GM23338 (cell line): ENCODE measurements at places on chromosomes 5 and 9. TPM values are rescaled to one million over a fixed set of nuclear protein-coding genes. Genes with fewer than 3 reads are reported as not detected.

- no peaks in the 10 kb centered on the region for H3K36me3 ChIP-seq
- H3K4me3 ChIP-seq: no peak overlapping the region
- peaks cover 6% of the 10 kb centered on the region; the same call in 1 of the 2 replicates for H3K4me1 ChIP-seq
- no peaks in the 10 kb centered on the region for H3K27me3 ChIP-seq
- H3K27ac ChIP-seq: no peak overlapping the region
- no peak for DNase-seq
These were observed 347.8 kb downstream of the EFNA5 start for GRCh38 chr5:107322936-107323335.

DNA sequence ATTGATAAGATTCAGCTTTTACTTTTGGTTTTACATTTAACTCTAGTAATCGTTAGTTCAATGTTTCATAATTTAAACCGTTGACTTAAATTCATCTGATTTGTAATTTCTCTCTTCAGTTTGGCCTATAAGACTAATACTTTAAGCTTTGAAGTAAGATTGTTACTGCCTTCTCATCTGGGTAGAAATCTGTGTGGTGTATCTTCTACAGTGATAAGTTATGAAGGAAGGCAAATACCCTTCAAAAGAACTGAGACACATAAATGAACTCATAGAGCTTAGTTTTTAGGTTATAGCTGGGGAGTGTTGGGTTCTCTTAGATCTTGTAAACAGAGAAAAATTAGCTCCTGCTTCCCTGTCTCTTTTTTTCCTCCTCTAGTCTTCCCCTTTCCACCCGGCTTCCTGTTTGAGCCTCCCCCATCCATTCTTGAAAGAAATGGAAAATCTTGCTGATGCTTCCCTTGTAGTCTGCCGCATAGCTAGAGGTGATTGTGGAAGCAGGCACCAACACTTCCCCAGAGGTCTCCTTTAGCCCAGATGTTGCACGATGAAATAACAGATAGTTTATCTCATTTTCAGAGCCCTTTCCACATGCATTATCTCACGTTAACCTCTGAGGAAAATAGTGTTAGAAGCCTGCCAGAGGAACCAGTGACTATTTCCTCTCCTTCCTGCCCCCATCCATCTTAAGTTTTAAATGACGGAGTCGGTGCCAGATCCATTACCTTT, 2.0 kb upstream of the F2RL2 start:
- no peaks in the 10 kb centered on the region for H3K27me3 ChIP-seq
- DNase-seq: no peak
- H3K4me1 ChIP-seq: peaks cover 21% of the 10 kb centered on the region; the same call in 1 of the 2 replicates
- H3K4me3 ChIP-seq: no peak overlapping the region
- no peaks in the 10 kb centered on the region for H3K36me3 ChIP-seq
- no peak overlapping the region for H3K27ac ChIP-seq

- no peaks in the 10 kb centered on the region for H3K36me3 ChIP-seq
- no peak overlapping the region for H3K4me3 ChIP-seq
- no peaks in the 10 kb centered on the region for H3K27me3 ChIP-seq
- DNase-seq: peak; percentile 1
These were observed 518.1 kb downstream of the CSNK1G3 start for GRCh38 chr5:124030043-124030491.

DNA sequence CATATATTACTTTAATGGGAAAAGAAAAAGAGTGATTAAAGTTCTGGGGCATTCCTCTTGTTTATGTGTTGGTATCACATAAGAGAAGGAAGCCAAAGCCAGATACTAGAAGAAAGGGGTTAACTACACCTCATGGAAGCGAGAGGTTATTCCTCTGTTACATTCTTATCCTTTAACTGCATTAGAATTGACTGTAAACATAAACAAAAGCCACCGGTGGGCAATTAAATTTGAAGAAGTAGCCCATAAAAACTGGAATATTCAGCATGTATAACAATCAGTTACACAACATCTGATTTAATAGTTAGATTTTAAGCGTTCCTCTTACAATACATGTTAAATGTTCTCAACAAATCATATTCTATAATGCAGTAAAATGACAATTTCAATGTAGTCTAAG, 18.8 kb downstream of the POU5F2 start:
- peaks cover 26% of the 10 kb centered on the region for H3K4me1 ChIP-seq
- DNase-seq: no peak
- H3K36me3 ChIP-seq: no peaks in the 10 kb centered on the region
- H3K27me3 ChIP-seq: no peaks in the 10 kb centered on the region
- H3K27ac ChIP-seq: no peak overlapping the region

DNA sequence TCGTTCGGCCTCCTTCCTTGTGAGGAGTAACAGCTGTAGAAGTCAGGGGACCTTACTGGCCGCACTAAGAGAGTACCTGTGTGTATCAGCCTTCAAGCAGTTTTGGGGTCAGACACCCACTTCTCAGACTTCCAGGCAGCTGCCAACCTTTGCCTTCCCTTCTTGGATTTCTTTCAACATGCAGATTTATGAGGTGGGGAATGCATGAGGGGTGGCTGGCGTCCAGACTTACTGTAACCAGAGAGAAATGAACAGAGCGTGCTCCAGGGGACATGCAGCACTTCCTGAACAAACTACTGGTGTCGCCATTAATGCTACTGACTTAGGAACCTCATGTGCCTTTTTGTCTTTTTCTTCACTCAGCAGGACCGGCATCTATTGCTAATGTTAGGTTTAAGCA, 46.7 kb downstream of the INSYN2B start:
- H3K36me3 ChIP-seq: no peaks in the 10 kb centered on the region
- no peak overlapping the region for H3K27ac ChIP-seq
- no peak for DNase-seq

DNA sequence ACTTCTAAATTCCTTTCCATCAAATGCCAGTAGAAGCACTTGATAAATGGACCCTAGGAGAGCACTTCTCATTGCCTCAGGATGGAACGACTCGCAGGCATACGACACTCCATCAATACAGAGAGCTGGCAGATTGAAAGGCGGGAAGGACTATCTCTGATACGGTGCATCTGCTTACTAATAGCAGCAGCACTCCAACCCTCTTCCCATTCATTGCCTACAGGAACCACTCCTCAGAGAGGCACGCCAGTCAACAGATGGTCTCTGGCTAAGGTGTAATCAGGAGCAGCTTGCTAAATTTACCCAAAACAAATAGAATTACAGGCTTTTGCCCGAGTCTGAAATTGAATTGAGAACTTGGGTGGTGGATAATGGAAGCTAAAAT, 168.1 kb downstream of the EFNA5 start:
- H3K4me1 ChIP-seq: peaks cover 64% of the 10 kb centered on the region
- no peak for DNase-seq
- H3K27ac ChIP-seq: no peak overlapping the region
- no peak overlapping the region for H3K4me3 ChIP-seq
- H3K27me3 ChIP-seq: no peaks in the 10 kb centered on the region

DNA sequence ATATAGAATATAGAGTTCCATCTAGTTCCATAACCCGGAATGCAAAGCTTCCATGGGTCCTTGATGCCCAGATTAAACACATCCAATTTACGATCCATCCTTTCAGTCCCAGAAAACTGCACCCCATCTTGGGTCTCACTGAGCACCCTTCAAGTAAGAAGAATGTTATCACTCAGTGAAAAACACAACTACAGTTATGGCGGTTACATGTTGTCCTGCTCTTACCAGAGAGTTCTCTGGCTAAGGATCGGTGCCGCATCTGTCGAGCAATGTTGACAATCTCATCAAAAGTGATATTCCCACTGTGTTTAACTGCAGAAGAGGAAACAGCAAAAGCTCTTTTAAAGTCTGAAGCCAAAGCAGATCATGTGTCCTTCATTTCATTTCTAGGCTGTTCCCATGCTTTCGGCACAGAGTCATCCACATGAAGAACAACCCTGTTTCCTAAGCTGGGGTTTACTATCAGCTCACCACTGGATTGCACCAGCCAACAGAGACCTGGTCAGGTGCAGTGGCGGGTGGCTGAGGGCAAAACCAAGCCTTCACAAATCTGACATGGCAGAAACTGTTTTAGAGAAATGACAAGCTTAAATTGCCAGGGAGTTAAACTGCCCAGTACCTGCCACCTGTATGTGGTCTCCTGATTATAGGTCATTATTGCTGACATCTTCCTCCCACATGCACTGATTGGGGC, 2.9 kb downstream of the RPL12 start:
- DNase-seq: no peak
- H3K4me3 ChIP-seq: peak overlapping the region; percentile 100
- H3K4me1 ChIP-seq: peaks cover 17% of the 10 kb centered on the region
- peaks cover 71% of the 10 kb centered on the region for H3K36me3 ChIP-seq
- no peaks in the 10 kb centered on the region for H3K27me3 ChIP-seq
- peak overlapping the region; percentile 98 for H3K27ac ChIP-seq

DNA sequence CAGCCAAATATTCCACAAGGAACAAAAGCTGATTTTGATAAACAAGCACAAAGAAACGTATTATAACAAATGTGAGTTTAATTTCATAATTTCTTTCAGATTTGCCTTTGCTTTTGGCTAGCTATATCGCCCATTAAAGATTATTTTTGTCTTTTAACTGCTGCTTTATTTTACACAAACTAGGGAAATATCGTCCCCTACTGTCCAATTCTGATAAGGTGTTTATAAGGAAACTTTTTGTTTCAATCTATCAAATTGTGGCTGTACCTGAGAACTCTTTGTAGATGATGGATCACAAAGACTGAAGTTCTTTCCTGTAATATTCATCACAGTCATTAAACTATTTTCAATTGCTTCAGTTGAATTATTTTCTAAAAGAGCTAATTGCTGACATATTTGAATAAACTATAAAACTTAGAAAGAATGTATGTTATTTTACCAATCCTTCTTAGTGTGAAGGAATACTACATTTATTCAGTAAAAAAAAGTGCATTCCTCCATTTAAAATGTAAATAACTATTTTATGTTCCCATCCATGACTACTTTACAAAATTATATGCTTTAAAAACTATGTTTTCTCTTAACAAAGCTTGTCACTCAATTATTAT, 431.3 kb upstream of the ITGA1 start:
- H3K27ac ChIP-seq: no peak overlapping the region
- no peaks in the 10 kb centered on the region for H3K36me3 ChIP-seq
- H3K4me1 ChIP-seq: no peaks in the 10 kb centered on the region
- no peaks in the 10 kb centered on the region for H3K27me3 ChIP-seq
- no peak overlapping the region for H3K4me3 ChIP-seq

- H3K27me3 ChIP-seq: no peaks in the 10 kb centered on the region
- H3K4me3 ChIP-seq: no peak overlapping the region
- peaks cover 5% of the 10 kb centered on the region; the same call in 1 of the 2 replicates for H3K4me1 ChIP-seq
These were observed 96.3 kb downstream of the ADAMTS12 start for GRCh38 chr5:33795496-33795895.

Gene CDH18
- total RNA-seq: 0.66 and 1.3 TPM in 2 replicates

Gene LRRC19
- not detected in 2 replicates for total RNA-seq

Gene ALDH1A1
- 2.7 and 3.4 TPM in 2 replicates for total RNA-seq
